ENCODE measurements at places on chromosomes 5 and 9.

GRCh38 chr5:123520677-123521247 lies 8.8 kb downstream of the CSNK1G3 start:
- no peak for DNase-seq

DNA sequence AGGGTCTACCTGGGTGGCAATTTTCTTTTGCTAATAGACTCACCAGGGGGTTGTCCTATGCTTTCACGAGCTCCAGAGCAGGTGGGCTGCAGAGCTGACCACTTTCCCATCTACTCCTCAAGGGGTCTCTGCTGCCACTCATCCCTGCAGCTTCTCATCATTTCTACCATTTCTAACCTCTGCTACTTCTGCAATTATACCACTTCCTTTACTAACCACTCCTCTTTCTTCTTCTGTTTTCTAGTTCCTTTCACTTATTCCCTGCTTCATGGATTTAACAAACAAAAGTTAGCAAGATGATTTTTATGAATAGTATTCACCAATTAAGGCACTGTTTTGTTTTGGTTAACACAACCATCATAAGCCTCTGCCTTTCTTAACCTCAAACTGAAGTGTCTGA lies 34.5 kb upstream of the NIPBL start:
- no peak for DNase-seq

GRCh38 chr9:137031904-137032640 lies at the start of gene FUT7:
TSS of gene FUT7 (minus strand) at chr9:137032088. CDS start at chr9:137031991, 97 bp downstream.
- peak; percentile 55 for DNase-seq

GRCh38 chr5:93017849-93018248 lies 563.2 kb downstream of the NR2F1-AS1 start:
- DNase-seq, result no peak

- DNase-seq, result no peak
Observed at GRCh38 chr9:110073356-110073905, 134.5 kb downstream of the C9orf152 start.

GRCh38 chr9:6415266-6415665 lies 2.3 kb downstream of the UHRF2 start:
- no peak for DNase-seq

GRCh38 chr9:136726631-136727191 lies 14.3 kb downstream of the DIPK1B start:
- no peak for DNase-seq

DNA sequence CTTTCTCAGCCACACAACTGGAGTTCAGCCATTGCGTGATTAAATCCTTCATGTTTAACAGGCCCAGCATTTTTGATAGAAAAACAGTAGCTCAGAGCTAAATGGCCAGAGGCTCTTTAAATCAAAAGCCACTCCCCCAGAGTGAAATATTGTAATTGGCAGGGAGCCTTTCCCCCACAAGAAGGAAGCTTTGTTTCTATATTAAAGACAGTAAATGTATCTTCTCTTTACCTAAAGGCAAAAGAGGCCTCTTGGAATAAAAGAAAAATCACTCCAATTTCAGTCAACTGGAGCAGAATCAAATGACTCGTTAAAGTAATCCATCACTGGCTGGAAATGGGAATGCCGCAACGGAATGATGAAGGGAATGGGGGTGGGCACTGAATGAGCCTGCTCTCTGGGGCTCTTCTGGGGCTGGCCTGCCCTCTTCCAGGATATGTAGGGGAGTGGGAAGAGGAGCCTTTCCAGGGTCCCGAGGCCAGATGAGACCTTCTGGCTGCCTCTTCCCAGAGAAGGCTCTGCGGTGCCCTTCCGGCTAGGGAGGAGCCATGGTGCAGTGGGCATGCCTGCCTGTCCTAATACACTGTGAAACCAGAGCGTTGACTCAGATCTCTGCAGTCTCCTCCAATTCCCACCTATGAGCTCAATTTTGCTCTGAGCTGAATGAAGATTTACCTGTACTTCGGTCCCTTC lies 45.2 kb downstream of the ANKDD1B start:
- no peak for DNase-seq

DNA sequence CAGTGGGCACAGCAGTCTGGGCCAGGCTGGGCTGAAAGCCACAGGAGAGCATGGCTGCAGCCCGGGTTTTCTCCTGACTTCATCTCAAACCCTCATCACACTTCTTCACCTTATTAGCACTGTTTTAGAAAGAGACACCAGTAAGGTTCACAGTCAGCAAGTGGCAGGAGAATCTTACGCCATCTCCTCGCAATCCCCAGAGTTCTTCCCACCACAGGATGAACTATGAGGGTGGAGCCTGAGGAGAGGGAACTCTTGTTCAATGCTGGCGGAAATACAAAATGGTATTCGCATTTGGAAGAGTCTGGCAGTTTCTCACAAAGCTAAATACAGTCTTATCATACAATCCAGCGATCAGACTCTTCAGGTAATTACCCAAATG lies 14.7 kb downstream of the BICD2 start:
- DNase-seq, result no peak

DNA sequence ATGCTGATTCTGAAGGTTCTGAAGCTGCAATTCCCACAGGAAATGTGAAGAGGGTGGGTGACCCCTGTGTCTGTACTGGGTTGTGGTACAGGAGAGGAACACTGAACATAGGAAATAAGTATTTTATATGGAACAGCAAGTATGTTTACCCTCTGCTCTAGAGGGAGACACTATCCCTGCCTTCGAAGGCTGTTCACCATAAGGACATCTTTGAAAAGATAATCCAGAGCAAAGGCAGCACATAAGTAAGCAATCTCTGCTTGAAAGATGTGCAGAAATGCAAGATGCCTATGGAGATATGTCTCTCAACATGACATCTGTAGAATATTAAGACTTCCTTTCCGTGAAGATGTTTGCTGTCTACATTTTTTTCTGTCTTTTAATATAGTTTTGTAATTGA lies 184.4 kb upstream of the EFNA5 start:
- no peak for DNase-seq

- DNase-seq, result no peak
Observed at GRCh38 chr9:1210954-1211353, 160.8 kb downstream of the DMRT2 start.

DNA sequence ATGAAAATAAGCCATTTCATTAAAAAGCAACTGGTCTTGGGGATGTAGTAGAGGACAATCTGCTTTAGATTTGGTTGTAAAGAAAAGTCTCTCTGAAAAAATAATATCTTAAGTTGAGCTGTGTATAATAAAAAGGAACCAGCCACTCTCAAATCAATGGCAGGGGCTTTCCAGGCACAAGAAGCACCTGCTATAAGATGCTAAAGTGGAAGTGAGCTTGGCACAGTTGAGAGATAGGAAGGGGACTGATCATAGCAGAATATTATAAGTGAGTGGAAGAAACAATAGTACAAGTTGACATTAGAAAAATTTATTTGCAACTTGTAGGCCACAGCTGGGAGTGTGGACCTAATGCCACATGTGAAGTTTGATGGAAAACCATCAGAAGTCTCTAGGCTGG lies 28.1 kb upstream of the SPINK5 start:
- DNase-seq, result no peak

DNA sequence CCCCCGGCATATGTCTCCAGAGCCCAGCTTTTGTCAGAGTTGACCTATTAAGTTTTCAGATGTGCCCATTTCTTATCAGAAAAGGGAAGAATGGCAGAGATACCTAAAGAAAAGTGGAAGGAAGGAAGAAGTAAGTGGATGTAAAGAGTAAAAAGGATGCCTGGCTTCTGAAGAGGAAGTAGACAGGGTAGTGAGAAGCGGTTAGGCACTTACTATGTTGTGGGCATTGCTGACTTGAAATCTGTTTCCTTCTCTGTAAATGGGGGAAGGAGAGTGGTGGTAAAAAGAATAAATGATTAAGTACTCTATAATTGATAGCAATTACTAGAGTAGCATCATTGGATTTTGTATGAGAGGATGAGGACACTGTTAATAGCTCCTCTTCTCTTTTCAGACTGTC lies 9.9 kb downstream of the ANP32B start:
- DNase-seq, result no peak

DNA sequence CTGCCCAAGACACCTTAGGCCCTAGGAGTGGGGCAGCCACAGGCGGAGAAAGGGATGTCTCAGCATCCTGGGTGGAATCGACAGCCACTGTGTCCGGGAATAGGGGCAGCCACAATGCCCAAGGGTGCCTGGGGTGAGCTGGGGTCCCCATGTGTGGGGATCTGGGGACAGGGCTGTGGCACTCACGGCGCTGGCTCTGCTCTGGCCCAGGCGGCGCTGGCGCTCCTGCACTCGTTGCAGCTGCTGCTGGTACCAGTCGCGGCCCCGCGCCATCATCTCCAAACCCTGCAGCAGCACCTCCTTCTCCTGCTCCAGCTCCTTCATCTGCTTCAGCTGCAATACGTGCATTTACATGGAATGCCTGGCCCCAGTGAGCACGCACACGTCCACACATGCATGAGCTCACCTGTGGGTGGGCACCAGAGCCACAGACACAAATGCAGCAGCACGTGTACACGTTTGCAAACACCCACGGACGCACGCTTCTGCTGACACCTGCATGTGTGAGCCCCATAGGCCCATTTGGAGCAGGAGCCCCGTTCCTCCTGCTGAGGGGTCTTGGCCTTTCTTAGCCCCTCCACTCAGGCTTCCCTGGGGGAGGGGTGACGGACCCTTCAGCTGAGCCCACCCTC lies 4.9 kb downstream of the SAPCD2 start:
- no peak for DNase-seq

DNA sequence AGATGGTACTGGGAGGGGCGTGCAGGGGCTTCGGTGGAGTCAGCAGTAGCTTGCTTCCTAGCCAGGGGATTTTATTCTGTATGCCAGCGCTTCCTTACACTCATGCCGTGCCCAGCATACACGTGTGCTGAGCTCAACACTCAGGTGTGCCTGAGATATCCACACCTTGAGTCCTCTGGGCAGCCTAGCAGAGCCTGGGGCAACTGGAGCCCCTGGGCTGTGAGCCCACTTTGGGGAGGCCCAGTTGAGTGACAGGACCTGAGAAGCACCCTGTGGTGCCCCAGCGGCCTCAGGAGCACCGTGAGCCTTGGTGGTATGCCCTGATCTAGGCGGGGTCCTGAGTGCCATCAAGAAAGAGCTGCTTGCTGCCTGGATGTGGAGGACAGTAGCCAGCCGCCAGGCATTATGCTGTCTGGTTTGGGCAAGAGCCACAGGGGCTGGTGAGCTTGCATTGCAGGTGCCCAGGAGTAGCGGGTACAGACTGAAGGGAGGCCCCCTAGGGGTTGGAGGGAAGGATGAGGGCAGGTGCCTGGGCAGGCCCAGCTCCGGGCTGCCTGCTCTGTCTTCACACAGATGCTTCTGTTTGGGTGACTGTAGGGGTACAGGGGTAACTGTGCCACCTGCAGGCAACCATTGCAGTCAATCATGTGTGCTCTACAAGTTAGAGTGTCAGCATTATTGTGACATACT lies 42.9 kb downstream of the BNIP1 start:
- no peak for DNase-seq

DNA sequence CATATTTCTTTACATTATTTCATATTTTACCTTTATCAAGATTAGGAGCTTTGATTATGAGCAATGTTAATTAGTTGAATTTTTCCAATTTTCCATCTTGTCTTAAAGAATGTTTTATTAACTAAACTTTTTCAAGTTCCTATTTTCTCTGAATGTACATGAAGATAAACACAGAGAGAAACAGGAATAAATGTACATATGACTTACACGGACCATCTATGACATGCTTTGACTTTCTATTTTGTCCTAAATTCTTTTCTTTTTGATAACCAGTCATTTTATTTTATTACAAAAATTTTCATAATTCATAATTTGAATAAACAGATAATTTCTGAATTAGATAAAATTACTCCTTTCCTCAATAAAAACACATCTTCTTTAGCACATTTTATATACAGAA lies 1038.8 kb upstream of the ARRDC3 start:
- no peak for DNase-seq

GRCh38 chr5:136053336-136054141 lies 24.8 kb downstream of the TGFBI start:
- no peak for DNase-seq

GRCh38 chr9:121201045-121201737 lies 478 bp downstream of the RAB14 start:
- DNase-seq, result peak; percentile 49

GRCh38 chr9:3359048-3359692 lies 166.6 kb downstream of the RFX3 start:
- DNase-seq, result no peak

- DNase-seq, result no peak
Observed at GRCh38 chr9:125856331-125856730, 109.2 kb downstream of the PBX3 start.

DNA sequence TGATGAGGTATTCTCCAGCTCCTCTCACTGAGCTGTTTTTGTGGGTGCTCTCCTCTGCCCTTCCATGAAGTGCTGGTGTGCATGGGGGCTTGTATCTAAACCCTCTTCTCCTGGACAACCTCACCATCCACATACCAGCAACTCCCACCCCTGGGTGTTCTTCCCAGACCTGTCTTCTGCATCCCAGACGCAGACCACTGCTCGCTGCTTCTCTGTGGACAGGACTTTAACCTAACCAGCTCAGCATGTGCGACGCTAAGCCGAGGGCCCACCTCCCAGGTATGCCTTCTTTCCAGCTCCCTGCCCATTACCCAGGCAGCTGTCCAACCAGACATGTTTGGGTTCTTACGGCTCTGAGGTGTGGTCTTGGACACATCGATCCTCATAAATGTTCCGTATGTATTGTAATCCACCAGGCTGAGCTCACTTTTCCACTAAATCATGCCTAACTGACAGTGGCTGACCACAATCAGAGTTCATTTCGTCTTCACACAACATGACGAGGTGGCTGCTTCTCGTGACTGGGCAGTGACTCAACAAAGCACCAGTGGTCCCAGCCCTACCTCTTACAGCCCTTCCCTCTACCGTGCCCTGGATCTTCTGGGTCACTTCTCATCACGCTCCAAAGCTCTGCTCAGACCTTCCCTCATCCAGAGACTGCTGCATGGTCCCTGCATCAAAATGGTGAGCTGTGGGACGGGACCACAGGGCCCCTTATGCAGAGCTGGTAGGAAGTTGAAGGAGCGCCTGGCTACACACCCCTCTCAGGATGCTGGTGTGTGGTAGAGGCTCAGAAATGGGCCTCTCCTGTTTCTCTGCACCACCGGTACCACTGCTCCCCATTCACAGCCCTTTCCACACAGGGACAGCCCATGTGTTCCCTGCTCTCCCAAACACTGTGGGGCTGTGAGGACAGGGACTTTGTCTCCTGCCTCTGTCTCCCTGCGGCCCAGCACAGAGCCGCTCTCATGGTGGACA lies 9.6 kb upstream of the PTGES2 start:
- no peak for DNase-seq

GRCh38 chr9:70475211-70475610 lies 60.8 kb upstream of the KLF9 start:
- no peak for DNase-seq

GRCh38 chr5:180052211-180052818 lies 19.2 kb downstream of the RNF130 start:
- no peak for DNase-seq

DNA sequence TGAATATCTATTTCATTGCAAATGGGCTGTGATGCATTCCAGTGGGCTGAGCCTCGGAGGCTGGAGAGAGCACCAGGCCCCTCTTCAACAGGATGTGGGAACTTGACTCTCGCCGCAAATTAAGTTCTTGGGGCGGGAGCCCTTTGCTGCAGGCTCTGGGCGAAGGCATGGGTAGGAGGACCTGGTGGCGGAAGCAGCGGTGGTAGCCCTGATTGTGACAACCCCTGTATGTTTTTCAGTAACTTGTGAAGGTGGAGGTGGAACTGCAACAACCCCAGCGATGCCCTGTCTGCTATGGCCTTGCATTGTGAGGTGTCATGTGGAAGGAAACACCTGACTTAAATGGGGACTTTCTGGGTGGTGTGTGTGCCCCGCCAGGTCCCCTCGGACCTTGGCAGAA lies 9.4 kb downstream of the FYB1 start:
- DNase-seq, result no peak

All from WERI-Rb-1 (cell line).